ENCODE measurements at places on chromosomes 3 and 15. TPM values are rescaled to one million over a fixed set of nuclear protein-coding genes. Genes with fewer than 3 reads are reported as not detected.

The CYP11A1 gene
- not detected for total RNA-seq

The KLHL40 gene
- total RNA-seq, result not detected

The ADGRG7 gene
- total RNA-seq, result not detected

The CLRN1 gene
- not detected for total RNA-seq

The SV2B gene
- 0.05 TPM for total RNA-seq

The GHRL gene
- total RNA-seq, result 1.4 TPM

The GOLGA8R gene
- total RNA-seq, result 5.8 TPM

The GOLGA6A gene
- 0.39 TPM for total RNA-seq

The CTDSPL gene
- total RNA-seq, result 0.58 TPM

The CTXN2 gene
- not detected for total RNA-seq

The ASB14 gene
- not detected for total RNA-seq

The EPHA6 gene
- not detected for total RNA-seq

The C3orf22 gene
- not detected for total RNA-seq

The HIGD2B gene
- 0.47 TPM for total RNA-seq

The GYG1 gene
- 18.7 TPM for total RNA-seq

The HESX1 gene
- 0.39 TPM for total RNA-seq

The SNX1 gene
- total RNA-seq, result 143 TPM

The CCR8 gene
- not detected for total RNA-seq
